ENCODE measurements at places on chromosomes 3 and 15.

DNA sequence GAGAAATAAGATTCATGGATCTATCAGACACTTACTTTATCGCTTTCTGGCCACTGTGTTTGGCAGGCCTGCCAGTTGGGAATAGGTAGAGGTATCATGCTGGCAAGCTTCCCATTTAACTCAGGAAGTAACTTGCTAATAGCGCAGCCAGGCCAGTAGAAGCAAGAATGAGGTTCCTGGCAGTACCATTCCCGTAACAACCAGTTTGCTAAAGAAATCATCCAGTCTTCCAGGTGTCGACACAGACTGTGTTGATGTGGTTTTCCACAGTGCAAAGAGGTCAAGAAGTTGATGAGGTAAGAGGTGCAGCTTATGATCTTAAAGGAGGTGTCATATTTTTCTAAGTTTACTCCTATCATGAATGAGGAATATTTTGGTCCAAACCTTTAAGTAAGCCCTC is 46.2 kb downstream of the DPH6 start:
- DNase-seq, result no peak

GRCh38 chr3:66344848-66345578 is 124.2 kb downstream of the SLC25A26 start:
- no peak for DNase-seq

GRCh38 chr3:55549177-55549576 is 62.1 kb upstream of the WNT5A start:
- no peak for DNase-seq

DNA sequence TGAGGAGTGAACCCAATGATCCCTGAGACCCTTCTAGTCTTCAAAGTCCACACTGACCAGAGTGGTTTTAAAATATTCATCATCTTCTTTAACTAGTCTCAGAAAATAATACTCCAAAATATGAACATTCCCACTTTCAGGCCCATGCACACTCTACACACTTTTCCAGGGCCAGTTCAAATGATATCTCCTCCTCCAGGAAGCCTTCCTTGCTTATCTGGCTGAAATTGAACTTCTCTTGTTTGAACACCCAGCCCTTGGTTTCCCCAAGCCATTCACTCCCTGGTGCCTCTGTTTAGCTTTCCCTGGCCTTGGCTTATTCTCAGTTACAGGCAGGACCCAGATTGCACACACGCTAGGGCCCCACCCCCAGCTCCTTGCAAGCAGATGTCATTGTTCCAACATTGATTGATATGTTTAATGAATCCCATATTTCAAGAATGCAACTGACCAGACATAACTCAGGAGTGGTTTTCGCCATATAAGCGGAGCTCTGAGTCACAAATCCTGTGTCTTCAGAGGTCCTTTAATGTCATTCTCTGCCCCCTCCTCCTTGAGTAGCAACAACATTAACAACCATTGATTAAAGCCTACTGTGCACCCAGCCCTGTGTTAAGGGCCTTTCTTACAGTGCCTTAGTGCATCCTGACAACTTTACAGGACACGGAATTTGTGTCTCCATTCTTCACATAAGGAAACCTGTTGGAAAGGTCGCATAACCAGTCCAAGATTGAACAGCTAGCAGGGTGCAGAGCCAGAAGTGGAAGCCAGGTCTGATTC is 2.1 kb downstream of the ITGA11 start:
- no peak for DNase-seq

GRCh38 chr3:16173283-16174025 is 1.0 kb upstream of the GALNT15 start:
- no peak for DNase-seq

DNA sequence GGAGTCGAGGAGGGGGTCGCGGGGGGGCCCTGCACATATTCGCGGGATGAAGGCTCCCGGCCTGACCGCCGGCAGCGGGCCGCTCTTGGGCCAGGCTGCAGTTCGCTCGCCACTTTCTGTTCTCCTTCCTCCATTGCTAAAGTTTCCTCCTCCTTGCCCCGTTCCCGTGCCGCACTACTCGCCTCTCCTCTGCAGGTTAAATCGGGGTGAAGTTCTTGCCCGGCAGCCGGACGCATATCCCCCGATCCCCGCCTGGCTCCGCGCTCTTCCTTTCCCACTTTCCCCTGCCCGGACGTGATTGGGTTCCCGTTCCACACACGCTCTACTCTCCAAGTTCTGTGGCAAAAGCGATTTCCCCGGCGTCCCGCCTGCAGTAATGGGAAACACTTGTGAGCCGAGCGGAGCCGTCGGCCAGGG is 556 bp downstream of the CRYBG3 start:
- DNase-seq, result peak; percentile 60

DNA sequence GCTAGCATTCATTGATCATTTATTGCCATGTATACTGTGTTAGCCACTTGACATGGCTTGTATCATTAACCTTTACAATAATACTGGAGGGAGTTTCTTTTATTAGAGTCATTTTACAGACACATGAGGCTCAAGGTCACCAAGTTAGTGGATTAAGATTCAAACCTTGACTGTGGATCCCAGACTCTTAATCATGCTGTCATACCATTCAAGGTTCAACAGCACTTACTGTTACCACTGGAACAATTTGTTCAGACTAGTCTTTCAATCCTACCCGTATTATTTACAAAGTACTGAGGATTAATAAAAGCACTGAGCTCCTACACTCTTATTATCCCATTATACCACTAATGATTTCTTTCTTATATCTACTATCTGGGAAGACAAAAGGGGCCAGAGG is 1.2 kb downstream of the COX17 start:
- DNase-seq, result no peak

DNA sequence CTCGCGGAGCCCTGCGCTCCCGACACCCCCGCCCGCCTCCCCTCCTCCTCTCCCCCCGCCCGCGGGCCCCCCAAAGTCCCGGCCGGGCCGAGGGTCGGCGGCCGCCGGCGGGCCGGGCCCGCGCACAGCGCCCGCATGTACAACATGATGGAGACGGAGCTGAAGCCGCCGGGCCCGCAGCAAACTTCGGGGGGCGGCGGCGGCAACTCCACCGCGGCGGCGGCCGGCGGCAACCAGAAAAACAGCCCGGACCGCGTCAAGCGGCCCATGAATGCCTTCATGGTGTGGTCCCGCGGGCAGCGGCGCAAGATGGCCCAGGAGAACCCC is 464 bp downstream of the SOX2 start:
- no peak for DNase-seq

- no peak for DNase-seq
These were observed 115.3 kb downstream of the PLCH1 start for GRCh38 chr3:155629556-155629955.

DNA sequence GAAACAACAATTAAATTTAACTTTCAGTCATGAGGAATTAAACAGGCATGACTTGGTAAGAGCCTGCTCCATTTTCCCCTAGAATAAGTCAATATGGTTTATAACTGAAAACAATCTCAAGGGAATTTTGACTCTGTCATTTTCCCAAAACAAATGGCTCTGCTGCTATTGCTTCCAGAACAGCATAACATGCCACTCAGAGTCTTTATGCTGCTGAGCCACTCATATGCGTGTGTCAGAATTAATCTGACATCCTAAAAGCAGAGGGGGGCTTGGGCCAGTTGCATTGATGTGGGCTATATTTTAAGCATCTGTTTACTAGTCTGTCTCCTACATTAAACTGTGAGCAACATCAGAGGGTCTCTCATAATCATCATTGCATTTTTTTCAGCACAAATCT is 111.1 kb upstream of the ABI3BP start:
- DNase-seq, result no peak

GRCh38 chr3:128280481-128281052 is 127.3 kb downstream of the EEFSEC start:
- no peak for DNase-seq

- no peak for DNase-seq
These were observed 104.9 kb downstream of the AQP9 start for GRCh38 chr15:58243070-58243469.

- DNase-seq, result no peak
These were observed 31.6 kb downstream of the COL8A1 start for GRCh38 chr3:99669879-99670555.

GRCh38 chr3:182837855-182838454 is 44.7 kb downstream of the ATP11B start:
- peak; percentile 62 for DNase-seq

- peak; percentile 2 for DNase-seq
These were observed at the start of gene ROBO2 for GRCh38 chr3:77039606-77040171. Gene ROBO2 (plus strand): TSS chr3:77040099. CDS start chr3:77040786, 687 bp downstream.

DNA sequence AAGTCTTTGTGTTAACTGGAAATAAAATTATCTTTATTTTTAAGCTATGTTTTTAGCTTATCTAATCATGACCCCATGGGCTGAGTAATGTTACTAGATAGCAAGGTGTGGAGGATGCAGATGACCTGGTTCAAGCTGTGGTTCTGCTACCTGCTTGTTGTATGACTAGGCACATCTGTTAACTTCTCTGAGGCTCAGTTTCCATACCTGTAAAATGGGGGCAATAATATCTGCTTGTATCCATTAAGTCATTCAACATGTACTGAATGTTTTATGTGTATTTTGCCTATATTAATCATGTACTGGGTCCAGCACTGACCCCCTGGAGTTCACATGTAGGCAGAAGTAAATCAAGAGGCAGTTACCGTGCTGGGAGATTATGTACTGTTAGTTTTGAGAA is 51.5 kb downstream of the CEMIP start:
- DNase-seq, result no peak

DNA sequence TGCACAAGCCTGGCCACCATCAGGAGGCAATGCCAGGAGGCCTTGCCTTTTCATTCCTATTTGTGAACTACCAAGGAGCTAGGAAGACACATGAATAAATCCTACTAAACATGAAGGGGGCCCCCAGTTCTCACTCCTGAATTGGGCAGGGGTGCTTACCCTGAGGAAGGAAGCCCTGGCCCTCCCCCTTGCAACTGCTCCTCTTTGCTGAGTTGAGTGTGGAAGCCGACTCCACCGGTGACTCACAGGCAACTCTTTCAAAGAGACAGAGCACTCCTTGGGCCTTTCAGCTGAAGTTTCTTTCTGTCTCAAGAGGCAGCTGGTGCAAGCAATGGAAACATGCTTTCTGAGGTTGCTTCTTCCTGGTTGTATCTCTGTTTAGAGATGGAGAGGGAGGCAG is 1.7 kb downstream of the GABRG3 start:
- DNase-seq, result no peak

DNA sequence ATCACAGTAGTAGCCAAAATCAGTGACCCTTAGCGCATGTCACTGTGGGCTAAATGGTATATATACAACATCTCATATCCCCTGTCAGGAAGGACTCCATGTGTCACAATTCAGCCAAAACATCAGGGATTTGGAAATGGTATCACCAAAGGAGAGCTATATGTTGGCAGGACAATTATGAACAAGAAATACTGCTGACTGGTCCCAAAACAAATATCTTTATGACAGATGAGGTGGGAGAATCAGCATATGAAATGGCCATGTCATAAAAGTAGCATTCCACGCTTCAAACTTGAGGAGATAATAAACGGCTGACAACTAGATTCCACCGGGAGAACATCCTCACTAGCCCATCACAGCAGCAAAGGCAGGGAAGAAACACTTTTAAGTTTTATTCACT is 158.4 kb downstream of the MAGI1 start:
- DNase-seq, result no peak

DNA sequence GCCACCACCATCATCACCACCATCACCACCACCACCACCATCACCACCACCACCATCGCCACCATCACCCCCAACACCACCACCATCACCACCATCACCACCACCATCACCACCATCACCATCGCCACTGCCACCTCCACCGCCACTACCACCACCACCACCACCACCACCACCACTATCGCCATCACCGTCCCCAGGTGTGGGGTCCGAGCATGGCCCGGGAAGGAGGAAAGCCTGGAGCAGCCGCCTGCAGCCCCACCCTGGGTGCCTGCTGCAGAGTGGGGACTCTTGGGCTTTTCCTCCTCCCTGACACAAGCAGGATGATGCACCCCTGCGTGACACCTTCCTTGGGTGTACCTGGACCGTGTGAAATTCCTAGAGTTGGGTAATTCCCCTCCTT is 43.9 kb downstream of the MUC4 start:
- no peak for DNase-seq

GRCh38 chr3:354432-354831 is 157.9 kb downstream of the CHL1 start:
- peak; percentile 45 for DNase-seq

DNA sequence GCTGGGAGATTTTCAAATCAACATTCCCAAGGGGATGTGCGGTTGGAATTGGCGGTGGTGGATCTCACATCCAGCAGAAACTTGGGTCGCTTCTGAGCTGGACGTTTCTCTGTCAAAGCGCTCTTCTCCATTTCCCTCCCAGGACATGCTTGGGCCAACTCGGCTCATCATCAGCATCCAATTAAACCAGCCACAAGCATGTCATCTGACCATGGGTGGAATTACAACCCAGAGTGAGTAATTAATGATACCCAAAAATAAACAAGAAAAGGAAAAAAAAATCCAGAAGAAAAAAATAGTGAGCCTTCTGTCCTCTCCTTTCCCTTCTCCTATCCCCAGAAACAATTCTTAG is 111.2 kb downstream of the XXYLT1 start:
- no peak for DNase-seq

GRCh38 chr15:69979783-69980182 is 117.9 kb downstream of the TLE3 start:
- DNase-seq, result no peak

- no peak for DNase-seq
These were observed 74.7 kb upstream of the C3orf80 start for GRCh38 chr3:160150525-160150924.

DNA sequence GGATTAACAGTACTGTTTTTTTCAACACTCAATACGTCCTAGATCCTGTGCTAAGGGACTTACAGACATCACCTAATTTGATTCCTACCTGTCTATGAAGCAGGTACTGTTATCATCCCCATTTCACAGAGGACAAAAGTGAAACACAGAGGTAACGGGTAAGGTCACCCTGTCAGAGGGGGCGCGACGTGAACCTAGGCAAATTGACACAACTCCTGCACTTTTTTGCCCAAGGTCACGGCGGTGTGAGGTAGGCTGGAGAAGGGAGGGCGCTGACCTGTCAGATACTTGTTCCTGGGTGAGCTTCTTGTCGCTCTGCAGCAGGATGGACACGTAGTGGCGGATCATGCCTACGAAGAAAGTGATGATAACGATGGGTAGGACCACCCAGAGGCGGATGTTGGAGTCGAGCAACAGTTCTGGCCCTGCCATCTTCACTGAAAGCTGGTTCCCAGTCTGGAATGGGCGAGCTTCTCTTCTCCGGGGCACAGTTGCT is 363 bp downstream of the EMC3 start:
- DNase-seq, result no peak

- no peak for DNase-seq
These were observed 47.8 kb upstream of the SLC24A5 start for GRCh38 chr15:48072941-48073340.

- no peak for DNase-seq
These were observed 24.6 kb downstream of the HLTF start for GRCh38 chr3:149061776-149062175.

- DNase-seq, result no peak
These were observed 65.1 kb upstream of the MBNL1 start for GRCh38 chr3:152203652-152204051.

- DNase-seq, result no peak
These were observed 173.6 kb upstream of the LRRFIP2 start for GRCh38 chr3:37347941-37348340.

DNA sequence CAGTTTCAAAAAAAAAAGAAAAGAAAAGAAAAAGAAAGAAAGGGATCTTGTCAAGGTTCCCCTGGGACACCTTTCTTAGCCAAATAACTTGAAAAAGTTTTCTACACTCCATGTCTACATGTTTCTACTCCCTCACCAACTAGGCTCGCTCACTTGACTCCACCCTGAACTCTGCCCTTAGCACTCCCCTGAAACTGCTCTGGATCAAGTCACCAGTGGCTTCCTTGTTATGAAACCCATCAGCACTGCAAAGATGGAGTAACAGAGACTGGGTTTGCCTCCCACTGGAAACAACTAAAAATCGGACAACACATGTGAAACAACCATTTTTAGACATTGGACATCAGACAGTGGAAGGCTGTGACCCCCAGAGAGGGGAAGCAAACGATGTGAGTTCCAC is 36.8 kb downstream of the TMEM40 start:
- DNase-seq, result no peak
